ENCODE measurements at places on chromosomes 2 and 18.
A peak's percentile ranks its signal among the peaks of the same experiment; 100 is the strongest.

- DNase-seq, result peak; percentile 16
These were observed 3.2 kb downstream of the TEKT4 start for GRCh38 chr2:94874277-94874997.

- no peak for DNase-seq
These were observed 123.5 kb upstream of the DAPL1 start for GRCh38 chr2:158671360-158672245.

DNA sequence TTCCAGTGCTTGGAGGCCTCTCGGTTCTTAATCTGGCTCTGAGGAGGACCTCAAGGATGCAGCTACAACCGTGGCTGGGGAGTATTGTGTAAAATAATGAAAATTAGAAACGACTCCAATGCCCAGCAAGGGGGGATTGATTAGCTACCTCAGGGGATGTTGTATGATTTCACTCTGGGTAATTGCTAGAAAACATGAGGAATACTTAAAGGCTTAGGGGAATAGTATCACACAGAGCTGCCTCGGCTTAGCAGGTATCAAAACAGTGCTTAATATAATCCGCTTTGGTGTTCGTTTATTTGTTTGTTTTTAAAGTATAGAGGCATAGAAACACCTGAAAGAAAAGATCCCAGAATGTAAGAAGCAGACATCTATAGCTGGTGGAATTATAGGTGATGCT lies 102.5 kb downstream of the INHBB start:
- no peak for DNase-seq

GRCh38 chr2:6231166-6231565 lies 539.0 kb downstream of the SOX11 start:
- DNase-seq, result no peak

DNA sequence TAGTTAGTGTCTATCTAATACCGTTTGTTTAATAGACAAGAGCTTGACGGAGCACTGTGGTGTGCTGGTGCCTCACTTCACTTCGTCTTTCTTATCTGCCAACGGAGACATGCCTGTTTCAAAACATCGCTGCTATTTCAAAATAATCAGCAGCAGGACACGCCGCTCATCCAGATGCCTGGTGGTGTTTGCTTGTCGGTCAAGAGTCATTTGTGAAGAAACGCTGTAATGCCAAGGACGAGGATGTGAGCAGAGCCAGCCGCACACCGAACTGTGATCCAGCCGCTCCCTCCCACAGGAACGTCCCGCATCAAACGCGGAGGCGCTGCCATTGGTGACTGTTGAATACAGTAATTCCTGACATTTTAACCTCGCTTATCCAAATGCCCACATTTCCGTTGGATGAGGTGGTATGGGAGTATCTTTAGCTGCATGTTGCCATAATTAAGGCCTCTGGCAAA lies 432.4 kb downstream of the FBXO15 start:
- no peak for DNase-seq

DNA sequence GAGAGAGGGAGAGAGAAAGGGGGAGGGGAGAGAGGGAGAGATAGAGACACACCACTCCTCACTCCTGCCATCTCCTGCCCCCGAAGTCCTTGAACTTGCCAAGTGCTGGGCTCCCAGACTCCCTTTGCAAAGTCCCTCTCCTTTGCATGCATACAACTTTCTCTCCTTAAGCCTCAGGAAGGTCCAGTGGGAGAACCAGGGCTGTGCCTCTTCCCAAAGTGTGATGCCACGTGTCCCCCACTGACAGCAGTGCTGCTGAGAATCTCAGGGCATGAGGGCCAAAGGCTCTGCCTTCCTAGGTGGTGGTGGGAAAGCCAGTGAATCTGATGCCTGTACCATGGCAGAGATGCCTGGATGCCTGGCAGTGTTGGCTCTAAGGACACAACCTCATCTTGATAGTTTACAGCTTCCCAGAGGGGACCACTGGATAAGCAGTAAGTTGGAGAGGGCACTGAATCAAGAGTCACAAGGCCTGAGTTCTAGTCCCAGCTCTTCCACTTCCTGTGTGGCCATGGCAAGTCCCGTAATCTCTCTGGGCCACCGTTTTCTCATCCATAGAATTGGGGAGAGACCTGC lies 103.4 kb downstream of the CLIP4 start:
- no peak for DNase-seq

DNA sequence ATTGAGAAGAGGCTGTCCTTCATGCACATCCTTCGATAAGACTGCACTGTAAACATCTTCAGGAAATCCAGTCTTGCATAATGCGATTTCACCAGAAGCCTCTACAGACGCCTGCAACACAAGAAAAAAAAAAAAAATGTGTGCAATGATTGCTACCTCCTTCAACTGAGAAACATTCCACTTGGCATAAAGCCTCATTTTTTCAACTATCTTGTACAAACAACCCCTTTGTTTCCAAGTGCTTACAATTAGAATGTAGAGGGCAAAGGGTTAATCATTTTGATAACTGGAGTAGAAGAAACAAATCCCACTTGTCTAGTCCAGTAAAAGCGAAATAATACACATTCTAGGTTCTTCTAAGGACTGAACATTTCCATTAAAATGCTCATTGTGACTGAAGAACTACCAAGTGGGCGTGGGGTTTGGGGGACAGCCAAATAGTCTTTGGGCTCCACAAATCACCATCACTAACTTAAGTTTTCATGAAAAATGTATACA lies 29.2 kb downstream of the CDH2 start:
- no peak for DNase-seq

GRCh38 chr2:98514879-98515249 lies 70.2 kb downstream of the INPP4A start:
- DNase-seq, result no peak

DNA sequence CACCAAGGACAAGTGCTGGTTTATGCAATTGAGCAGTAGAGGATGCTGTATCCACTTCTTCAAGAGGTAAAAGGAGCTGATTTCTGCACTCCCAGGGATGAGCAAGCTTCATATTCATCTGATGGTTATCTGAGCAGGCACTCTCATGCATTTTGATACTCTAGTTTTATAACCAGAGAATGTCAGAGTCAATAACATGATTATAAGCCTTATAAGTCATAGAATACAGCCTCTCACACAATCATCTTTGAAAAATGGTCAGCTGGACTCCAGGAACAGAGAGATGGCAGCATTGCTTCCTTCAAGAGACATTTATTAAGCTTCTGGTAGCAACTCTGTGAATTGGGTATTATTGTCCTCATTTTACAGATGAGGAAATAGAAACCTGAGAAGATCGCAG lies 167.1 kb downstream of the SLC8A1 start:
- DNase-seq, result no peak

GRCh38 chr2:184734338-184734737 lies 136.0 kb downstream of the ZNF804A start:
- no peak for DNase-seq

DNA sequence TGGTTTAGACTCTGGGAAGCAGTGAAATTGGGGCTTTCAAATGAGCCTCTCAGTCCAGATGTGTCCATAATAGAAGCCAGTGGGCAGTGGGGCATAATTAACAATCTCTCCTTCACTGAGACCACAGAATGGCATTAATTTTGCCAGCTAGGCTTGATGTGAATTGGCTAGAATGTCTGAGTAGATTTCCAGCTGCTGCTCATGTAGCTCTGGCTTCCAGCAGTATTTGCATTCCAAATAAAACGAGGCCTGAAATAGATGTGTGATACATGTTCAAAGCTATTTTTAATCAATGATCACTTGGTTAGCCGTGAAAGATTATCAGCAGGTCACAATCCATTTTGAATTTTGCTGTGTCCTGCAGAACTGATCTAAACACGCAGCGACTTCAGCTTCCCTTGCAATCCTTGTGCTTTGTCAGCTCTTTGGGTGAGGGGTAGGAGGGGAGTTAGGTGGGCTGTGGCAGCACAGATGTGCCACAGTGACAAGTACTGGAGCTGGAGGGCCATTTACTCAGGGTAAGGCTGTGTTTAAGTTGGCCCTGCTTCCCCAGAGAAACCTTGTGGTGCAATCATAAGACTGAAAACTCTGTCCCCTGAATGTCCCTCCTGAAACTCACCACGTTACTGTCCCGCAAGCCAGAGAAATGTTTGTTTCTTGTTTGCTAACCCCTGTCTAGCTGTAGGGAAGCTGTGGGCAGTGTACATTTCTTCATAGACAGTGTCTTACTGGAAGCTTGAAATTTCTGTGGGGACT lies 56.9 kb upstream of the TMEM178A start:
- no peak for DNase-seq

GRCh38 chr2:151350579-151351195 lies 6.7 kb upstream of the TNFAIP6 start:
- no peak for DNase-seq

DNA sequence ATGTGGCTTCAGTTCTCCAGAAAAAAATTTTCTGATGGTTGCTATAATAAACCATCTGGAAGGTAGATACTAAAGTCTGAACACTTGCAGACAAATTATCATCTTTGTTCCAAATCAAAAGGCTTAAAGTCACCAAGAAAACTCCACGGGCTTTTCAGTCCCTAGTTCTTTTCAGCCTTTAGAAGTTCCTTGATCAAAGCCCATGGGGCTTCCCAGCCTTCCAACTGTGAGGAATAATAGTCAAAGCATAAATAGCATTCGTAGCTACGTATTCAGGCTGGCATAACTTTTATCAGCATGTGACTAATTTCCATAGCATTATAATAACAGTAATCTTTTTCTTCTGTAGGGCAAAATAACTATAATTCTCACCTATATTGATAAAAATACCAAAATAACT lies 13.9 kb downstream of the SCG2 start:
- DNase-seq, result no peak

- no peak for DNase-seq
These were observed 97.6 kb downstream of the POLE4 start for GRCh38 chr2:75055820-75056675.

GRCh38 chr2:151476287-151476686 lies 66.6 kb downstream of the RIF1 start:
- no peak for DNase-seq

- no peak for DNase-seq
These were observed 24.6 kb upstream of the EPB41L3 start for GRCh38 chr18:5568416-5568815.

GRCh38 chr18:38025433-38026038 lies 459.9 kb upstream of the CELF4 start:
- no peak for DNase-seq

GRCh38 chr2:119012345-119013301 lies 70.6 kb downstream of the MARCO start:
- DNase-seq, result no peak

DNA sequence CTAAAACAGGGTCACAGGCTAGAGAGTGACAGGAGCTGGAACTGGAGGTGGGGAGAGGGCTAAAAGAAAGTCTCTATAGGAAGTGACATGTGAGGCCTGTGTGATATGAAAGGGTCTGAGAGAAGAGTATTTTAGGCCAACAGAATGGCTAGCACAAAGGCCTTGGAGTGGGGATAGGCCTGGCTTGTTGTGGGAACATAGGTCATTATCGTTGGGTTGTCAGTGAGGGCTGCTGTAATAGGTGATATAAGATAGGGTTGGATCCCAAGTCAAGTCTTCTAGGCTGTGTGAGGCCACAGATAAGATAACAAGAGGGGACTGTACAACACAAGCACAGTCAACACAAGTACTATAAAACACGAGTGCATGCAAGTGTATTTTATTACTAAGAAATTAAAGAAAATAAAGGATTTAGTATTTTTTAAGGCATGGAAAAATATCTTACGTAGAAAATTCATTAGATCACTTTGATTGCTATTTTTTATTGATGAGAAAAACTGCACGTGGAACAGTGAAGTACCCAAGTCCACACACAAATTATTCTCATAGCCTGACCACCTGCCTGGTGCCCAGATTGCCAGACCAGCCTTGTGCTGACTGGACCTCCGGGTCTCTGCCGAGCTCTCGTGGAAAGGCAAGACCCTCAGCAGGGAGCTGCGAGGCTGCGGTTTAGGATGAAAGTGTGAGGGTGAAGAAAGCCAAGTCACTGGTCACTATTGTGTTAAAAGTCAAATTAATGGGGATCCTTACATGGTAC lies 14.1 kb downstream of the LTBP1 start:
- DNase-seq, result no peak

- no peak for DNase-seq
These were observed 4.8 kb downstream of the CACNB4 start for GRCh38 chr2:152094014-152094413.

GRCh38 chr2:135164431-135164830 lies 112.3 kb downstream of the RAB3GAP1 start:
- DNase-seq, result no peak

GRCh38 chr2:195945056-195945455 lies 123.6 kb downstream of the DNAH7 start:
- no peak for DNase-seq

- no peak for DNase-seq
These were observed 26.4 kb downstream of the CAPN13 start for GRCh38 chr2:30780776-30781330.

GRCh38 chr18:45688113-45688512 lies 35.9 kb upstream of the SLC14A1 start:
- no peak for DNase-seq
